Kidney epithelial cell (primary cell): ENCODE measurements at places on chromosomes 5 and 9. TPM values are rescaled to one million over a fixed set of nuclear protein-coding genes. Genes with fewer than 3 reads are reported as not detected.

The PAEP gene
- total RNA-seq: 0.21 TPM in 1 of 2 replicates, not detected in the other

GRCh38 chr9:126001581-126002225 is 254.5 kb downstream of the PBX3 start:
- DNase-seq: no peak

DNA sequence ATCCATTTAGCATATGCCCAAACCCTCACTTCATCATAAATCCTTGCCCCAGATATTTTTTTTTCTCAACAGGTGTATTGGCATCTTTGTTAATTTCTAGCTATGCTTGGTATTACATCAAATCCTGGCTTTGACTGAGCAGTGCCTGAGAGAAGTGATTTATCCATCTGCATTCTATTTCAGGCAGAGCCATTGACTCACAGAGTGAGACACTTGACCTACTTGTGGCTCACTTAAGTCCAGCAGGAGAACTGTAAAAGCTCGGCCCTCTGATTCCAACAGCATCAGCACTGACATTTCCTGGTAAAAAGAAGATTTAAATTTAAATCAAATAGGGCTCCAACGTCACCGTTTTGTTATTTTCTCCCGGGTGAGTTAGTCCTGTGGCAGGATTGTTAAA is 93.4 kb downstream of the PLK2 start:
- no peak for DNase-seq

- DNase-seq: no peak
These were observed 159.7 kb upstream of the OTULINL start for GRCh38 chr5:14421851-14422250.

- DNase-seq: no peak
These were observed 13.0 kb downstream of the SUSD3 start for GRCh38 chr9:93071464-93071863.

DNA sequence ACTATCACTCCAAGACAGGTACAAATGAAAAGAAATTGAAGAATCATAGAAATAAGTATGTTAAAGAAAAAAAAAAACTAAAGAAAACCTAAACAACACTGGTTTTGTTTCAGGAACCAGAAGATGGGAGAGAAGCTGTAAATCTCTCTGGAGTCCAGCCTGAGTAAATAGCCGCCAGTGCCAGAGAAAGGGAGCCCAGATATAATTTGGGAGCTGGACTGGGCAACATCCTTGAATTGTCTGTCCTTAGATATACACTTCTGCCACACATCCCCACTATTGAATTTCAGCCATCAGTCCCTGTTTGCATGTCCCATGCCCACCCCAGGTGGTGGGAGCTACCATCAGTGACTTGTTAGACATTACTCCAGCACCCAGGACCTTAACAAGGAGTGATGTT is 979.6 kb downstream of the DTWD2 start:
- no peak for DNase-seq
